ENCODE measurements at places on chromosomes 5 and 9.
A peak's percentile ranks its signal among the peaks of the same experiment; 100 is the strongest.

DNA sequence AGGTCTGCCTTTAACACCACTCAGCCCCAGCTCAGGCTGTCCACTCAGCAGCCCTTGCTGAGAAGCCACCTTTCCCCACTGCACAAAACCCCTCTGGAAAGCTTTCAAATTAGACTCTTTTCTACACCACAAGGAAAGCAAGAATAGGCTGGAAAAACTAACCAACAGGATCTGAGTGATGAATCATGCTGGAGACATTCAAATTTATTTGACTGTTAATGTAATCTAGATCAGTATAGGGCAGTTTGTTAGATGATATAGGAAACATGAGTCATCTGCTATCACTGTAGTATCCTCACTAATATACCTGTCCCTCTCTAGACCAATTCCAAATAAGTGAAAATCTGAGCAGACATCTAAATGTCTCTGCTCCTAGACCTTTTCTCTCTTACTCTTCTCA lies 127.8 kb upstream of the PAM start:
- DNase-seq: no peak

- DNase-seq: no peak
Measured at GRCh38 chr5:58871648-58872242, 288.9 kb downstream of the RAB3C start.

GRCh38 chr9:38185647-38186403 lies 116.8 kb upstream of the SHB start:
- DNase-seq: no peak

GRCh38 chr9:4223312-4223833 lies 76.5 kb downstream of the GLIS3 start:
- DNase-seq: no peak

DNA sequence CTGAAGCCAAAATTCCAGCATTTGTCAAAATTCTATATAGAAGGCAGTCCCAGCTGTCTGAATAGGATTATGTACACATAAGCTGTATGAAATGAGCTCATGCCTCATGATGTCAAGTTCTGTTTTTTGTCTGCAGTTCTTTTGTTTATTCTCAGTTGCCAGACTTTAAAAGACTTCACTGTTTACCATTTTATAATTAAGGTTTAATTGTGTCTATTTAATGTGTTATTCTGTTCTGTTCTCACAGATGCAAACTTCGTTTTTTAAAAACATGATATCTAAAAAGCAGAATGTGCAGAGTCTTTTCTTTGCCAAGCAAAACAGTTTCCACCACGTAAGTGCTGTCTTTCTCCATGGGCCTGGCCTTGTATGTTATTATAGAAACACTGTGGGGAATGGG lies 31.1 kb downstream of the ERAP1 start:
- DNase-seq: no peak

- DNase-seq: no peak
Measured at GRCh38 chr5:91211997-91212713, 171.0 kb downstream of the ARRDC3 start.

DNA sequence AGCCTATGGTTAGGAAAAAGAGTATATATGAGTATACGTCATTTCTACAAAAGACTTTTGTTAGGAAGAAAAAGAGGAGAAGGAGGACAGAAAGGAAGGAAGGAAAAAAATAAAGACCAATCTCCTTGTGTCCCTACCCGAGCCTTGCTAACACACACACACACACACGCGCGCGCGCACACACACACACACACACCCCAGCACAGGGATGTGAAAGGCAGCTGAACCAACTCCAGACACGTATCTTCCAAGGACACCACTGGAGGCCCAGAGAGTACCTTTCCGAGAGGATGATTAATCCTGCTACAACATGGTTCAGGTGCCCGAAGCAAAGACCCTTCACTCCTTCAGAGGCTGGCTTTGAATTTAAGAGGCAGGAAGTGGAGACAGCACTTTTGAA lies 56.9 kb upstream of the GALNT10 start:
- DNase-seq: no peak

DNA sequence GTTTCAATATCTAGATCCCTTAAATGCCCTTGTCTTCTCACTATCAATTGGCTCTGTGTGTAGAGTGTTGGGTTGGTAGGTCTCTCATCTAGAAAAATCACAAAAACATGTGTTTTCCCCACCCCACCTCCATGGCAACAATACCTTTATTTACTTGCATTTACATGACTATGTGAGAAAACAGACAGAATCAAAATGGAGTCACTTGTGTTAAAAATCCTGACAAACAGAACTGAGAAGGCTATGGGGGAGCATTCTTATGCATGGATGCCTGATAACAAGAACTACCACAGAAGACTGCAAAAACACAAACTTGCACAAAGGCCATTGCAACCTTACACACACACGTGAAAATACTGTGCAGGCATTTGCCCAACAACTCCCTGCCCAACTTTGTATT lies 1352.9 kb upstream of the CDH9 start:
- no peak for DNase-seq

DNA sequence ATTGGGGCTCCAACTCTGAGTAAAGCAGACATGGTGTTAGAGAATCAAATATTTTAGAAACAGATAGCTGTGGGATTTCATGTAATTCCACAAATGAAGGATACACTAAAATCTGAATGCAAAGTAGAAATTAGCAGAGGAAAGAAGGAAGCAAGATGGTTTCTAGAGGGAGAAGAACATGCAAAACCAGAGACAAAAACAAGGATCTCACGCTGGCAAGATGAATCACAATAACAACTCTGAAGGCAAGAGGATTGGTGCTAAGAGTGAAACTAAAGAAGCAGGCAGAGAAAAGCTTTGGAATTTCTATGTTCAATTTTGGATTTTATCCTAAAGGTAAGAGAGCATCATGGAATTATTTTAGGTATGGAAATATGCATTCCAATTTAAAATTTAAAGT lies 857.2 kb upstream of the COX7C start:
- DNase-seq: no peak

DNA sequence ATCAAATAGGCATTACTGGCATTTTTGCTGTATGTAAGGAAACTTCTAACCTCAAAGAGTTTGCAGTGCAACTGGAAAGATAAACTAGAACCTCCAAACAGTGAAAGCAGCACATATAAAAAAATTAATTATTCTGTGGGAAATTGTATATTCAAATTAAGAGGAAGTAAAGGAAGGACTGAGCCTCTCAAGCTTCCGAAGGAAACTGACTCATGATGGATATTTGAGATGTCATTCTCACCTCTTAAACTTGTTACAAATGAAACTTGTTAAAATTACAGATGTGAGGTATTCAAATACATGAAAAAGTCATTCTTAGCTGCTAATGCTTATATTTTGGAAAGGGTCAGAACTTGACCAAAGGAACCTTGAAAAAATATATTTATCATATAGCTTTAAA lies 538.7 kb downstream of the PDE4D start:
- no peak for DNase-seq

DNA sequence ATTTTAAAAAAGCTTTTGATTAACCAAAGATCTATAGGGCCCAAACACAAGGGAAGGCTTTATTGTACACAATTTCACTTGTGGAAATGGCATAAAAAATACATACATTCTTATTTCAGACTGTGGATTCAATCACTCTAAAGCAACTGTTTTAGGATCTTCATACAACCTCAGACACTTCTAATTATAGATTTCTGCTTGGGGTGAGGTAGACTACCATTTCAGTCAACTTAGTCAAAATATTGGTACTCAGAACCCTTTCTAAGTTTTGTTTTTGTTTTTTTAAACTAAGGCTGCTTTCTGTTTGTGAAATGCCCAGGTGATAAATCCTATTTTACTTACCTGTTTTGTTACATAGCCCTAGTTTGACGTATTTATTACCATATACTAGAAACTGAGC lies 284.5 kb upstream of the RASA1 start:
- DNase-seq: no peak

GRCh38 chr9:17315341-17315740 lies 180.5 kb downstream of the CNTLN start:
- DNase-seq: no peak

DNA sequence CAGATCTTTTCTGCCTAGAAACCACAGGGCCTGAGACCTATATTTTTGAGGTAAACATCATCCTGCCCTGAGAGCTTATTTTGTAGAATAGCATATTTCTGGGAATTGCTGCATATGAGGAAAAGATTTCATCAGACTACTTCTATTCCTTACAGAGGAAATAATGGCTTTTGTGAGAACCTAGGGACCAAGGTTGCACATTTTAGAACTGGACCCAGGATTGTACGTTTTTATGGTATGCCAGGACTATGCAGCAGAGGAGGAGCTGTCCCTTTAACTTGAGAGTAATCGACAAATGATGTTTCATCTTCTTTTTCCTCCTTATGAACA lies 2.2 kb upstream of the ALDH1A1 start:
- no peak for DNase-seq

GRCh38 chr9:121688146-121688680 lies 36.8 kb downstream of the DAB2IP start:
- peak; percentile 50 for DNase-seq

- DNase-seq: no peak
Measured at GRCh38 chr5:75933489-75933888, 149.7 kb upstream of the SV2C start.

- DNase-seq: peak; percentile 93
Measured at GRCh38 chr9:70411121-70411929, 3.1 kb downstream of the KLF9 start.

GRCh38 chr5:108935611-108936010 lies 187.9 kb downstream of the FER start:
- DNase-seq: no peak

DNA sequence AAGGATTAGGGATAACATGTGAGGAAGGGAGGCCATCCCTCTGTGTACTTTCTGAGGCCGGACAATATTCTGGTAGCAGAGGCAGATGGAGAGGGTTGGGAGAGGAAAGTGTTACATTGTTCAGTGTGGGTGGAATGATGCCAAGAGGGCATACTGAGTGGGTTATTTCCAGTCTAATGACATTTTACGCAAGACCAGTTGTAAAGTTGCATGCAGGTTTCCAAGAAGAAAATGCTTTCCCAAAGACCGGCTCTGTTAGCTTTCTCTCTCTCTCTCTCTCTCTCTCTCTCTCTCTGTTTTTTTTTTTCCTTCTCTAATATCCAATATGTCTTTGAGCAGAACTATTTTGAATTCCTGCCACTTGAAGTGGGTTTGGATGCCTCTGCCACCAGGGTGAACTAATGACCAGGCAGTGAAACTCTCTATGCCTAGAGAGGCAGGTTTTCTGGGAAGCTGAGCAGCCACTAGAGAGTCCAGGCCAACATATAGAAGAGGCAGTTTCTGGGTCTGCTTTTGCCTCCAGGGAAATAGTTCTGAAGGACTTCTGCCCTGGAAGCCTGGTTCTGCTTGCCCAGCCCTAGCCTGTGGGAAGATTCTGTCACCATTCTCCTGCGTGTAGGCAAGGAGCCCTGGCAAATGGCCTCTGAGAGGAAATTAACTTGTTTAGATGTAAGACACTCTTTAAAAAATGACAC lies 24.4 kb upstream of the ZNF366 start:
- DNase-seq: no peak

- no peak for DNase-seq
Measured at GRCh38 chr5:159186319-159186718, 23.0 kb downstream of the RNF145 start.
